Naive thymus-derived CD8-positive, alpha-beta T cell (primary cell): ENCODE measurements at places on chromosomes 7 and 10.

- DNase-seq = no peak
Measured at GRCh38 chr10:131000743-131001142, 310.8 kb downstream of the TCERG1L start.

DNA sequence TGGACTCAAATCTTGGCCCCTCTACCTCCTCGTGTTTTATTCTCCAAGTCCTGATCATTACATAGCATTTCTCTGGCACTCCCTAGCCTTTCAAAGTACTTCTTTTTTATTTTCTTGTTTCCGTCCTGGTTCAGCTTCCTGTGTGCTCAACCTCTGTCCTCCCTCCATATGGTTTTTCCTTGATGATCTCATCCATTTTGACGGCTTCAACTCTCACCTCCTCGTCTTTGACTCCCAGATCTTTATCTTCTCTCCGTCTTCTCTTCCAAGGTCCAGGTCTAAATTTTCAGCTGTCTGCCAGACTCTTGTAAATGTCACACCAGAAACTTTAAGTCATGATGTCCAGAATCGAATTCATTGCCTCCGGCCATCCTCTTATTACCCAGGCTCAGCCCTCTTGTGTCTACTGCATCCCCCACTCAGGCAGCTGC lies 23.3 kb upstream of the GFRA1 start:
- DNase-seq = no peak

DNA sequence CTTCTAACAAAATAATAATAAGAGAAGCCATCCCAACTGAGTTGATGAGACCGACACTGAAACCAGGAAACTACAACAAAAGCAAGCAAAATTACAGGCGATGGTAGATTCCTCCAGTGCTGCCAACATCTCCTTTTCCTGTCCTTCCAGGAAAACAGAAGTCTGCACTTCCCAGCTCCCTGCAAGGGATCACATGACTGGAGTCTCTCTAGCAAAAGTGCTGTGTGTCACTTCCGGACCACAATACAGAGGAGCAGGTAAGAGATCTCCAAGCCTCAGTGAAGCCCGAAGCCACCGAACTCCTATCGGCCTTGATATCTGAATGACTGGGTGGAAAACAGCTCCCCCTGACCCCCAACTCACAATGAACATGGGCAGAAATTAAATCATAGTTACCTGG lies 63.2 kb downstream of the SMURF1 start:
- DNase-seq = no peak

DNA sequence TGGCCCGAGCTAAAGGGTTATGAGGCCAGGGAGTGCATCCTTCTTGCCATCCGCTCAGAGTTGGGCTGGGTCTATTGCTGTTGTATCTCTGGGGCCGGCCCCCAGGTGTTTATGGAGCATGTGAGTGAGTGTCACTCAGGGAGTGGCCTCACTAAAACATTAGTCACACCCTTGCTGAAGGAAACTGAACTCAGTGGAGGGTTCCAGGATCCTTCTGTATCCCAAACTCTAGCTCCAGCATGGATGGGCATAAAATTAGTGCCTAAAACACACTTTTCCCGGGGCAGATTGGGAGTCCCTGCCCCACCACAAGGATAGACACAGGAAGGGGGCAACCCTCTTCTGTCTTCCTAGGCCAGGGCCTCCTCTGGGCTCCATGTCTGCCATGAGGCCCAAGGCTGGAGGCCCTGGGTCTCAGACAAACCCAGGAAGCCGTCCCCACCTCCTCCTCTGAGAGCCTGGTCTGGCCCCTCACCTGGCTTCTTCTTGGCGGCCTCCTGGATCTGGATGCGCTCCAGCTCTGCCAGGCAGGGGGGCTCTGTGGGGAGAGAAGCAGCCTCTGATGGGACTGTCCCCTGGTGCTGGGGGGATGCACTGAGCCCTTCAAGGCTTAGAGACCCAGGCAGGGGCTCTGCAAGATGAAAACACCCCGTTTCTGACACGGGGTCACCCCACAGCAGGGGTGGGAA lies 24.5 kb downstream of the SPOCK2 start:
- no peak for DNase-seq

GRCh38 chr7:47351233-47352154 lies 230.4 kb downstream of the TNS3 start:
- DNase-seq = no peak

- no peak for DNase-seq
Measured at GRCh38 chr7:155948845-155949244, 136.6 kb upstream of the SHH start.

- DNase-seq = no peak
Measured at GRCh38 chr10:78577712-78578111, 491.1 kb upstream of the ZMIZ1 start.

GRCh38 chr7:49344556-49344955 lies 420.2 kb downstream of the CDC14C start:
- no peak for DNase-seq

GRCh38 chr7:18473119-18473518 lies 22.4 kb upstream of the HDAC9 start:
- no peak for DNase-seq

DNA sequence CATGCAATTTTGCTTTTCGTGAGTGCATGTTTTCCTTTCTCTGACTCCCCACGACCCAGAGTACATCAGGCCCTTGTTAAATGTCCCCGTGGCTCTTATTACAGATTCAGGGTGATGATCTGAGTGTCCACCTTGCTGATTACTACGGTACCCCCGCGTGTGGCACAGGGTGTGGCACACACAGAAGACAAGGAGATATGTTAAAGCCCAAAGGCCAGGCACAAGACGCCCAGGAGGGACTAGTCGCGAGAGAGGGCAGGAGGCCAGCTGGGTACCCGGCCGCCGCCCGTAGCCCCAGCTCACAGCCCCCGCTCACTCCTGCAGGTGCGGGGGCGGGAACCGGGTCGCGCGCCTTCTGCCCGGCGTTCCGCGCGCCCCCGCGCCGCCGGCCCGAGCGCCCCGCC lies 281 bp upstream of the EXOC6 start:
- DNase-seq = no peak

- DNase-seq = no peak
Measured at GRCh38 chr10:110737886-110738634, 93.9 kb downstream of the RBM20 start.

- no peak for DNase-seq
Measured at GRCh38 chr7:129713544-129713943, 102.0 kb downstream of the NRF1 start.

- no peak for DNase-seq
Measured at GRCh38 chr7:14368285-14368684, 378.8 kb upstream of the ETV1 start.

- no peak for DNase-seq
Measured at GRCh38 chr7:13336227-13336626, 648.8 kb downstream of the ARL4A start.

DNA sequence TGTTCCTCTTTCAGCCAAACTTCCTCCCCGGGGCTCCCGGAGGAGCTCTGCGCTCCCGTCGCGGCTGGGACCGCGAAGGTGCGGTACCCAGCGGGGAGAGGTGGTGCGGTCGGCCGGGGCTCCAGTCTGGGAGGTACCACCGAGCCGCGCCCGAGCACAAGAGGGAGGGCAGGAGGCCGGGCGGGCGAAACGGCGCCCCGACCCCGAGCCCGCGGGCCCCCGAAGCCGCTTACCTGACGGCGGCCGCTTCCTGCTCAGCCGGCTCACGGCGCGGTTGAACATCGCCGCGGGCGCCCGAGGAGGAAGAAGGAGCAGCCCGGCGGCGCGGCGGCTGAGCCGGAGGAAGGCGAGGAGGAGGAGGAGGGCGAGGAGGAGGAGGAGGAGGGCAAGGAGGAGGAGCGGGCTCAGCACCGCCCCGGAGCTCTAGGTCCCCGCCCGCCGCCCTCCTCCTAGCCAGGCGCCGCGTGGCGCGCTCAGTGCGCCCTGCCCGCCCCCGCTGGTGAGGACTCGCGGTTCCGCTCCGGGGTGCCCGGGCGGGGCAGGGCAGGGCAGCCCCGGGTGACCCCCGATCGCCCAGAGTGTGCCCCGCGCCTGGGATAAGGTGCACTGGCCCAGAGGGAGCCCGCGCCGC lies at the start of gene RGS10:
RGS10 (minus strand) TSS at position 363 of the 631 bp plus-strand sequence; CDS start at position 282, 81 bp downstream.
- peak; percentile 81 for DNase-seq

GRCh38 chr7:135919071-135919841 lies 57.9 kb downstream of the MTPN start:
- no peak for DNase-seq

DNA sequence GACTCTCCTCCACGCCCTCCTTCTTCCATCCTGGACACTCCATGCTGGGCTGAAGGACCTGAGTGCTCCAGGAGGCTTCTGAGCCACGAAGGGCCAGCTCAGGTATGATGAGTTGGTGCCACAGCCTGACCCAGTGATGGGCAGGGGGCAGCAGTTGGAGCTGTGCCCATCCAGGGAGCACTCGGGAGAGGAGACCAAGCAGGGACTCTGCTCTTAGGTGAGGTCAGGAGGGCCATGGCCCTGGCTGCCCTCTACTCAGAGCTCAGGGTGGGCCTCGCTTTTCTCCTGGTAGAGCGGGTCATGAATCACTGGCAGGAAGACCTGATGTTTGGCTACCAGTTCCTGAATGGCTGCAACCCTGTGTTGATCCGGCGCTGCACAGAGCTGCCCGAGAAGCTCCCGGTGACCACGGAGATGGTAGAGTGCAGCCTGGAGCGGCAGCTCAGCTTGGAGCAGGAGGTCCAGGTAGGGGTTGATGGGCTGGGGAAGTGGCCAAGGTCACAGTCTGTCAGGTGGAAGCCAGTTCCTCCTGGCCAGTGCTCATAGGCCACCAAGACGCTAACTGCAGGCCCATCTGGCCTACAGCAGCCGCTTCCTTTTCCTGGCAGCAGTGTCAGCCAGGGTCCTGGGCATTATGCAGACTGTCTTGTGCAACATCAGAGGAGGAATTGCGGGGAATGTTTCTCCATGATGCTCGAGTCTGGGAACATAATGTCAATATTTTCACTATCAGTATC lies 50.8 kb downstream of the ALOX5 start:
- no peak for DNase-seq

DNA sequence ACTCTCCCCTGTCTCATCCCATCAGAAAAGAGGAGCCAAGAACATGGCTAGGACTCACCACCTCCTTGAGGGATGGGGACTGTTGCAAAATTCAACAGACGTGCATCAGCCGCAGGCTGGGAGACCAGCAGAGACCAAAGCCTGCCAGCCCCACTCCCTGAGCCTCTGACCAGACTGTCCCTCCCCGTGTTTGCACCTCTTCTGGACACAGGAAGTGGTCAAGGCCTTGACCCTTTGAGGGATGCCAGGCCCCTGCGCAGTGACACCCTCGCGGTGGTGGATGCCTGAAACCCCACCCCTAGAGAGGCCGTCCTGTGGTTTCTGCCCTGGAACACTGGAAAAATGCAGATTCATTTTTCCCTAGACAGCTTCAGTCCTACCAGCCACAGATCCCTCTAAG lies 128.4 kb upstream of the TCF7L2 start:
- no peak for DNase-seq

GRCh38 chr10:5975641-5976473 lies 1.5 kb downstream of the IL15RA start:
- peak; percentile 48 for DNase-seq

DNA sequence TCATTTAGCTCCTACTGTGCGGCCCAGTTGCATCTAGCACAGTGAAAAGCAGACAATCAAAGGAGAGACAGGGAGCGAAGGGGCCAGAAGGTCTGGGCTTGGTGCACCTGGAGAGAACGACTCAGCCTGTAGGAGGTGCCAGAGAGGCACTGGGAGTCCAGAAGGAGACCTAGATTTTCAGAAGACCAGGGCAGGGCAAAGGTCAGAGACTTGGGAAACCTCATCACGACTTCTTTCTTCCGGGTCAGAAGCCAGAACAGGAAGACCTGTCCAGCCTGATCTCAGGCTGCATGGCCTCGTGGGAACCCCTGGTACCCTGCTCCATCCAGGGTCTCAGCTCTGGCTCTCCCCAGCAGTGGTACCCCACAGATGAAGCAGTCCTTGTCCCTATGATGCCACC lies 5.2 kb downstream of the AGAP3 start:
- DNase-seq = no peak

DNA sequence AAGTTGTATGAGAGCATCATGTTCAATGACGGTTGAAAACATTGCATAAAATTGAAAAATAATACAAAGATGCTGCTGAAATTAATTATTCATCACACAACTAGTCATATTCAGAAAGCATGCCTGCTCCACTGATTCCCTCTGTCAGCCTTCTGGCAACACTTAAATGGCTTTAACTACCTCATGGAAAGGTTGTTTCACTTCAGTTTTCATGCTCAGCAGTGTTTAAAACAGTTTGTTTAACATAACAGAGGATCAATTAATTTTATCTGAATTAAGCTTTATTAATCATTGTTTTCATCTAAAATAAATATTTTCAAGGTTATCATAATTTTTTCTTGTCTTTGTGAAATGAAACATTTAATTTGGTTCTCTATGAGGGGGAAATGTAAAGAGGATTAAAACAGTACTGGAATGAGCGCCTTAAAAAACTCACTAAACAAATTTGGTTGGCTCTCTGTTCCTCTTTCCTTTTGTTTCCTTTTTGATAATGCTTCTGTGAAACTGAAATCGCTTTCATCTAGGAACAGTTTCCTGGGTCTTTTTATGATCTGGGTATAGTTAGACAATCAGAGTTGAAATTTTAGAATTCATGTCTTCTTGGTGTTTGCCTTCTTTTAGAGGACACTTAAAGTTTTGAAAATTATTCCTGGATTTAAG lies 427.4 kb downstream of the SH2D4B start:
- DNase-seq = no peak

GRCh38 chr10:125149036-125149679 lies 11.2 kb downstream of the CTBP2 start:
- no peak for DNase-seq

DNA sequence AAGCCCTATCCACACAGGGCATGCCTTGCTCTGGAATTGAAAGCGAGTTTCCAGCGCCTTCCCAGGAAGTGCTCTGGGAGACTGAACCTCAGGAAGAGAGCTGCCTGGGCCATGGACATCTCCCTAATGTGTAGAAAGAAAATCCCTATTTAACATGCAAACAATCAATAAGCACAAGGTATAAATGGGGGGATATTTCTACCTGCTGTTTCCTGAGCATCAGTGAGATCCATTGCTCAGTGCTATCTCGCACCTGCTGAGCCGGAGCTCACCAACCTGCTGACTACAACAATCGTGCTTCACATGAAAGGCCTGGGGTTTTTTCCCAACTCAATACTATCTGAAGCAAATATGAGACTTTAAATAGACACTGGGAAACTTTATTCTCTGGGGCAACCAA lies 584.0 kb downstream of the GLRX3 start:
- DNase-seq = no peak

GRCh38 chr7:23004247-23004520 lies 9.7 kb downstream of the HYCC1 start:
- no peak for DNase-seq

GRCh38 chr7:64775289-64775688 lies 18.9 kb upstream of the ZNF138 start:
- no peak for DNase-seq

DNA sequence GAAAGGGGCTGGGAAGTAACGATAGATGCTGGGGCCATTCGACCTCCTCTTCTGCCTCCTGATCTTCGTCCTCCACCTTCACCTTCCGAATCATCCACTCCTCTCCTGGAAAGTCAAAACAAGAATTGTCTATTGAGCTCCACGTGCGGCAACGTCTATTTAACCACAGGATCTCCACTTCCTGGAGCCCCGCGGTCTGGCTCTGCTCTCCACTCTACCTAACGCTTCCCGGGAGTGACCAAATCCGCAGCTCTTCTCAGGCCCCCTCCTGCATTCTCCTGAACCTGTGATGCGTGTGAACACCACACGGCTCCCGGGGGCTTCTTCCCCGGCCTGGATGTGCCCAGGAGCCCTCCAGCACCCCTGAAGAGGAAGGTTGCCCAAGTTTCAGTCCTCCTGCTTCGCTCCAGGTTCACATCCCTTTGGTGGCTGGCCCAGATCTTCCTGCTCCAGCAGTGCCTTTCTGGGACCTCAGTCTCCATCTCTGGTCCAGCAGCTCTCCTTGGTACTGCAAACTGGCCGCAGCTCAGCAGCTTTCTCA lies 7.2 kb downstream of the ZNF467 start:
- no peak for DNase-seq

- DNase-seq = no peak
Measured at GRCh38 chr7:136717910-136718557, 150.4 kb upstream of the CHRM2 start.
